Hematopoietic multipotent progenitor cell treated with erythropoietin and hydrocortisone succinate and interleukin-3 and kit ligand, for 8 days (in vitro differentiated cells): ENCODE measurements at places on chromosomes 2 and 18.

DNA sequence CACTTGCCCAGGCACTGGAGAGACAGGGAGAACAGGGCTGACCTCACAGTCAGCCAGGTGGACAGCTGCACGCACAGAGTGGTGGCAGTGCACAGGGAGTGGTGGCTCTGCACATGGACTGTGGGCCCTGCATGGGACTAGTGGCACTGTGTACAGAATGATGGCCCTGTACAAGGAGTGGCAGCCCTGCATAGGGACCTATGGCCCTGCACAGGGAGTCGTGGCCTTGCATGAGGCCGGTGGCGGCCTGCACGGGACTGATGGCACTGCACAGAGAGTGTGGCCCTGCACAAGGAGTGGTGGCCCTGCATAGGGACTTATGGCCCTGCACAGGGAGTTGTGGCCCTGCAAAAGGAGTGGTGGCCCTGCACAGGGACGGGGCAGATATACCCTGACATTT is 19.1 kb upstream of the STEAP3 start:
- no peak for DNase-seq

DNA sequence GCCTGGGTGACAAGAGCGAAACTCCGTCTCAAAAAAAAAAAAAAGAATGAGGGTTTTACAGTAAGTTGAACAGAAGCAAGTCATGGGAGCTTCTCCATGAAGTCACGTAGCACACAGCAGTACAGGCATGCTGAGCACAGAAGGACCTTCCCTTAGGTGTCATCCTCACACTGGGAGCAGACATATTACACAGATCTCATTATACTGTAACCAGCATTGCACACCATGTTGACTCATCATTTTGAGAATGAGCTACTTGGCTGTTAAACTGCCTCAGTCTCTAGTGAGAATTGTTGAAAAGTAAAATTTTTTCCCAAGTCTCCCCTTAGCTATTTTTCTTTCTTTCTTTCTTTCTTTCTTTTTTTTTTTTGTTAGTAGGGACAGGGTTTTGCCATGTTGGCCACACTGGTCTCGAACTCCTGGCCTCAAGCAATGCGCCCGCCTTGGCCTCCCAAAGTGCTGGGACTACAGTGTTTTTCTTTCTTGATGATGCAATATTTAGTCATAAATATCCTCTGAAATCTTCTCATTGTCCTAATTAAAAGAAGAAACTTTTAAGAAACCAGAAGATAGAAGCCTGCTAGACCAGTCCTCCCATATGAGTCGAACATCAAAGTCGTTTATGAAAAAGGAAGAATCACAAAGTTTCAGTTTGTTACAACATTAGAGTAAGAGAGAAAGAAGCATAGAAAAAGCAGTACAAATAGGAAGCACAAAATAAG is 37.9 kb upstream of the PPP1CB start:
- no peak for DNase-seq

DNA sequence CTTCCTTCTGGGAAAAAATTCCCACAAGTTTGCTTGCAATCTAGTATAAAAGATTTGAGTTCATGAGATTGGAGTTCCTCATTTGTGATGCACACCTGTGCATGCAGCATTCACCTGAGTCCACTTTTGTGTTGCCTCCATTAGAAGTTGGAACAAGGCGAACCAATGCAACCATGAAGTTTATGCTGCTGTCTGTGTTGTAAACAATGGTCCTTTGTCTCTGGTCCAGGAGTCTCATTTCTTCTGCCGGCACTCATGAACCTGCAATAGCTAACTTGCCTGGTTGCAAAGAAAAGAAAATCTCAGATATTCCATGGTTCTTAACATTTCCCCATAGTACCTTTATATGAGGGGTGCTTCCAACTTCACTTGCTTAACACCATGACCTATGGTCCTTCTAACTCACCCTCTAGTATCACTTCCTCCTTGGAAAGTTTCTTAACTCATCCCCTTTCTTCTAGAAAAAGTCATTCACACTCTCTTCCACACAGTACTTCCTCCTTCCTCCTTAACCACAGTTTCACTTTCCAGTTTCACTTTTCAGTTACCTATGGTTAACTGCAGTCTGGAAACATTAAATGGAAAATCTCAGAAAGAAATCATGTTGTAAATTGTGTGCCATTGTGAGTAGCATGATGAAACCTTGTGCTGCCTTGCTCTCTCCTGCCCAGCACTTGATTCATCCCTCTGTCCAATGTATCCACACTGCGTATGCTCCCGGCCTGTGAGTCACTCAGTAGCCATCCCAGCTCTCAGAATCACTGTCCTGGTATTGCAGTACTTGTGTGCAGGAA is 128.8 kb upstream of the TRIB2 start:
- no peak for DNase-seq

DNA sequence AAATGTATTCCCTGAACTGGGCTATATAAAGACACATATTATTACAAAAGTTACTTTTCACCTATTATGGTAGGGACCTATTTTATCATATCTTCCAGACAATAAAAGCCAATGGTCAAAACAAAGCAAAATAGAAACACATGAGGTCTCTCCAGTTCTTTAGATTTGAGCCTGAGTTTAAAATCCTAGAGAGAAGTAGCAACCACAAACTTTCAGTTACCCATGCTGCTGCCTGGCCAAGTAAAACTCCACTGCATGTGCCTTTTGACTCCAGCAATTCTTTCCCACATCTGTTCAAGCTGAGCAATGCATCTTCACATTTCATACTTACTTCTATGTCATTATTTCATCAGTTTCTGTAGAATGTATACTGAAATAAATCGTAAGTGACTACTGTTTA is 405.3 kb downstream of the STK39 start:
- no peak for DNase-seq

DNA sequence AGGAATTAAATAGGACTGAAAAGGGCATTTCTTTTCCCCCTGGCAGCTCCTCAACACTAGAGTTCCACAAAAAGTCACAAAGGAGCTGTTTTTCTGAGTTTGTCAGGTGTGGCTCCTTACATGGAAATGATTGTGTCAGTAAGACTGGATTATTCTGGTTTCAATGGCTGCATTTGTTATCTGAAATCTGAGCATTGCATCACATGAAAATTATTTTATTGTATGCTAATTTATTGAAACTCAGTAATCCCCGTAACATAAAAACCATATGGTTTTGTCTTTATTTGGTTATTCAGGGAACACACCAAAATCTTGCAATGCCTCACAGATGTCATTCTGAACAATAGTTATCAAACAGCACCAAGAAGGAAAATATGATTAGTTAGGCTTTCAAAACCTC is 439.7 kb upstream of the TNP1 start:
- no peak for DNase-seq

- no peak for DNase-seq
Observed at GRCh38 chr2:191318729-191319078, 73.5 kb downstream of the MYO1B start.

GRCh38 chr2:27803046-27803445 is 31.5 kb downstream of the MRPL33 start:
- DNase-seq, result no peak

DNA sequence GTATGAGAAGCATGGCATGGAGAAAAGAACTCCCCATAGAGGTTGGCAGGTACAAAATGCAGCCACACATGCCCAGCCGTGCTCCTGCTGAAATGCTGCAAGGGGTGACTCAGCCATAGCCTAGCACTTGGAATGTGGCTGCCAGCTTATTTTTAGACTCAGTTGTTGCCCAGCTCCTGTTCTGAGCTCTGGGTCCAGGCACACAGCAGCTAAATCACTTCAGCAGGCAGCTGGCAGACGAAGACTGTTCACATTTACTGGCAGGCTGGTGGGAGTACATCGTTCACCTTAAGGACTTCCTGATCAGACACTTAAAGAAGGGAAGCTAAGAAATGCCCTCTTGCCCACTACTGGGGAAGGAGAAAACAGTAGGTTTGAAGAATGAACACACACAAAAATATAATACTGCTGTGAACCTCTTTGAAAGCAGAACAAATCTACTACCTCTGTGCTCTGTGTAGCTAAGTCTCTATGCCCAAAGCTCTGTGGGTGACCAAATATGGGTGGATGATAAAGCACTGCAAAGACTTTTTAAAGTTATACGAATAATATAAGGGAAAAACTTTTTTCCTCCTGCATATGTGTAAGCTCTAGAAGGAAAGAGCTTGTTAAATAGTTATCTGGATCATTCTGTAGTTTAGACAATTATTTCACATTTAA is 146.1 kb downstream of the LNPK start:
- no peak for DNase-seq

- DNase-seq, result no peak
Observed at GRCh38 chr18:49650426-49650891, 88.6 kb downstream of the LIPG start.

DNA sequence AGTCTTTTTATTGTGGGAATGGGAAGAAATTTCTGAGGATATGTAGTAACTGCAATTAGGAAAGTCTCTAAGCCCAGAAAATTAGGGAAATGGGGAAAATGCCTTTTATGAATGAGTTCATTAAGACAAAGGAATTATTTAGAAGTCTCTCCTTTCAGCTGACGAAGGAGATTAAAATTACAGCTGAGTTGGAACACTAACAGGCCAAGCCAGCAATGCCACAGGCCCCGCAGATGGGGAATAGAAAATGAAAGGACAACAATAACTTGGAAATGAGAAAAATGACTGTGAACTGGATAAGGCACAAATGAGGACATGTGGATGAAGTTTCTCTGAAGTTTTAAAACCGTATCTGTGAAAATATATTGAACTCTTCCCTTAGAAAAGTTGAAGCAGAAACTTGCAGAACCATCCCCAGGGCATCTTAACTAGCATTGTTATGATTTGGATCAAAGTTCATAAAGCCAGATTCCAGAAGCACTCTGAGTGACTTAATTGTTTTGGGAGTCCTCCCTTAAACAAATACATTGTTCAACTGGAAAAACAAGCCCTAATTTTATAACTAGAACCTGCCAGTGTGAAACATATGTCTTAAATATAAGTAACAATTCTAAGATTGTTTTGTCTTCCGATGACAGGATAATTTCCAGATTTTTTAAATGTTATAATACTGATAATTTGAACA is 51.3 kb downstream of the C2orf76 start:
- DNase-seq, result no peak

DNA sequence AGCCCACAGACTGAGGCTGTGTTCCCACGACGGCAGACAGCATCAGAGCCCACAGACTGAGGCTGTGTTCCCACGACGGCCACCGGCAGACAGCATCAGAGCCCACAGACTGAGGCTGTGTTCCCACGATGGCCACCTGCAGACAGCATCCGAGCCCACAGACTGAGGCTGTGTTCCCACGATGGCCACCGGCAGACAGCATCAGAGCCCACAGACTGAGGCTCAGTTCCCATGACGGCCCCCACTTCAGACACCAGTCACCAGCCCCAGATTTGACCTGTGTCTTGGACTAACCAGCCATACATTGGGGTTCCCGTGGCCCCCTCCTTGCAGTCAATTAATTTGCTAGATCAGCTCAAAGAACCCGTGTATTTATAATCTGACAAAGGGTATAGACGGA is 57.8 kb upstream of the SNTG2 start:
- DNase-seq, result no peak

DNA sequence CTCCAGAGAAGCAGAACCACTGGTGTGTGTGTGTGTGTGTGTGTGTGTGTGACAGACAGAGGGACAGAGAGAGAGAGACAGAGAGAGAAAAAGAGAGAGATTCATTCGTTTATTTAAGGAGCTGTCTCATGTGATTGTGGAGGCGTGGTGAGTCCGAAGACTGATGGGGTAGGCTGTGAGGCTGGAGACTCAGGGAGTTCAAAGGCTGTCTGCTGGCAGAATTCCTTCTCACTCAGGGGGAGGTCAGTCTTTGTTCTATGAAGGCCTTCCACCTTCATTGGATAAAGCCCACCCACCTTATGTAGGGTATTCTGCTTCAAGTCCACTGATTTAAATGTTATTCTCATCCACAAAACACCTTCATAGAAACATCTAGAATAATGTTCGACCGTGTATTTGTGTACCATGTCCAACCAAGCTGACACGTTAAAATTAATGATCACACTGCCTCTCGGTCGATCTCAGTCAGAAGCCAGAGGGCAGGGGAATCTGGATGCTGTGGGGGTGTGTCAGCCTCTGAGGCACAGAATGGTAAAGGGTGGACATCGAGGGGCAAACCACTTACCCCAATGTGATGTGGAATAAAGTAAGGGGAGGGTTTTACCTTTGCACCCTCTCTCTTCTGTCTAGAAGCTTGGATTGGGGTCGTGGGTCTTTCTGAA is 275.6 kb downstream of the SLC4A3 start:
- DNase-seq, result no peak

GRCh38 chr2:131584940-131585339 is 57.3 kb downstream of the CCDC74A start:
- no peak for DNase-seq

GRCh38 chr2:88451811-88452564 is 505 bp downstream of the FOXI3 start:
- no peak for DNase-seq

DNA sequence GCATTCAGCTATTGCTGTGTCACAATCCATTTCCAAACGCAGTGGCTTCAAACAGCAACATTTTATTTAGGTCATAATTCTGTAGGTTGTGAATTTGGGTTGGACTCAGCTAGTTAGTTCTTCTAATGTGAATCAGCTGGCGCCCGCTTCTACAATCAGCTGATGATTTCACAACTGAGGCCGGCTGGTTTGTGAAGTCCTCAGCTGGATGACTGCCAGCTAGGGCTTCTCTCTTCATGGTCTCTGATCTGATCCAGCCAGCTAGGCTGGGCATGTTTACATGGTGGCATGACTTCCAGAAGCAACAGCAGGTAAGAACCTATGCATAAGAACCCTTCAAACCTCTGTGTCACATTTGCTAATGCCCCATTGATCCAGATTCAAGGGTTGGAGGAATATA is 172.0 kb downstream of the SLC4A10 start:
- DNase-seq, result no peak

- no peak for DNase-seq
Observed at GRCh38 chr2:86241611-86242010, 42.4 kb downstream of the MRPL35 start.

- peak; percentile 70 for DNase-seq
Observed at GRCh38 chr2:218284106-218284811, 8.0 kb downstream of the TMBIM1 start.

DNA sequence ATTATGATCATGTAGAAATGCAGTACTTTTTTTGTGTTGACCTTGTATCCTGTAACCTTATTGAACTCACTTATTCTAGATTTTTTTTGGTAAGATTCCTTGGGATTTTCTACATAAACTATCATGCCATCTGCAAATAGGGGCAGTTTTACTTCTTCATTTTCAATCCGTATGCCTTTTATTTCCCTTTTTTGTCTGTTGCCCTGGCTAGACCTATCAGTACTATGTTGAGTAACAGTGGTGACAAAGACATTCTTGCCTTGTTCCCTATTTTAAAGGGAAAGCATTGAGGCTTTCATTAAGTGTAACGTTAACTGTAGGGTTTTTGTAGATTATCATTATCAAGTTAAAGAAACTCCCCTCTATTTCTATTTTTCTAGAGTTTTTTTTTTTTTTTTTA is 92.3 kb downstream of the LYPD1 start:
- peak; percentile 9 for DNase-seq

- DNase-seq, result no peak
Observed at GRCh38 chr2:206993396-206993911, 54.1 kb downstream of the CPO start.

GRCh38 chr2:172674034-172674967 is 61.3 kb upstream of the RAPGEF4 start:
- DNase-seq, result peak; percentile 37

- DNase-seq, result no peak
Observed at GRCh38 chr2:129673234-129673633, 306.2 kb upstream of the RAB6C start.
